Peyer's patch (tissue), 4 donors: ENCODE measurements at places on chromosomes 5 and 9.

DNA sequence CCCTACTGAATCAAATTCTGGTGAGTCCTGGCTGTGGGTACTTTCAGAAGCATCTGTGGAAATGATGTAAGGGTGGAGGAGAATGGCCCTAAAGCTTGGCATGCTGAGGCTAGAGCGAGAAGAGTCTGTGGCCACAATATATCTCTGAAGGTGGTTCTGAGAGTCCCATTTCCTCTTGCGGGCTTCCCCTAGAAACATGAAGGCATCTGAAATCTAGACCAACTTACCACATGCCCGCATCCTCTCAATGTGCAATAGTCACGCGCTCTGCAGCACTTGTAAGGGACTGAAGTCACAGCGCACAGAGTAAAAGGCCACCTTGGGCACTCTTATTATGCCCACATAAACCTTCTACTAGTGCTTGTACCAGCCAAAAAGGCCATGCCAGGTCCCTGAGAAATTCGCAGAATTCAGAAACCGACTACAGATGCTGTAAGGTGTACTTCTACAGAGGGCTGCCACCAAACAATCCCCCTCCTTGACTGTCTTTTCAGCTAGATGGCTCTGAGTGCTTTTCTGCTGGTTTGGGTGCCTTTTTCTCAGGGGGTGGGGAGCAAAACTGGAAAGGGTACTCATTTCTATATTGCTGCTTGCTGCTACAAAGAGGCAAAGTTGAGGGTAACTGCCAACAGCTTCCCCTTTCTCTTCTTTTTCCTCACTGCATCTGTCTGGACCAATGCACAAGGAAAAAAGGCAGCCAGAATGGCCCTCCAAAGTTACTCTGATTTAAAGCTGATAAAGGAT lies 107.3 kb downstream of the ZDHHC21 start:
- no peak for DNase-seq

GRCh38 chr9:97781902-97782301 lies 71.1 kb upstream of the FOXE1 start:
- no peak for DNase-seq

- no peak for DNase-seq
These were observed 9.1 kb downstream of the AP3S1 start for GRCh38 chr5:115850744-115851416.

GRCh38 chr9:127943011-127943662 lies 5.5 kb upstream of the DPM2 start:
- DNase-seq = no peak

GRCh38 chr5:146761811-146762210 lies 116.7 kb downstream of the PPP2R2B start:
- no peak for DNase-seq

DNA sequence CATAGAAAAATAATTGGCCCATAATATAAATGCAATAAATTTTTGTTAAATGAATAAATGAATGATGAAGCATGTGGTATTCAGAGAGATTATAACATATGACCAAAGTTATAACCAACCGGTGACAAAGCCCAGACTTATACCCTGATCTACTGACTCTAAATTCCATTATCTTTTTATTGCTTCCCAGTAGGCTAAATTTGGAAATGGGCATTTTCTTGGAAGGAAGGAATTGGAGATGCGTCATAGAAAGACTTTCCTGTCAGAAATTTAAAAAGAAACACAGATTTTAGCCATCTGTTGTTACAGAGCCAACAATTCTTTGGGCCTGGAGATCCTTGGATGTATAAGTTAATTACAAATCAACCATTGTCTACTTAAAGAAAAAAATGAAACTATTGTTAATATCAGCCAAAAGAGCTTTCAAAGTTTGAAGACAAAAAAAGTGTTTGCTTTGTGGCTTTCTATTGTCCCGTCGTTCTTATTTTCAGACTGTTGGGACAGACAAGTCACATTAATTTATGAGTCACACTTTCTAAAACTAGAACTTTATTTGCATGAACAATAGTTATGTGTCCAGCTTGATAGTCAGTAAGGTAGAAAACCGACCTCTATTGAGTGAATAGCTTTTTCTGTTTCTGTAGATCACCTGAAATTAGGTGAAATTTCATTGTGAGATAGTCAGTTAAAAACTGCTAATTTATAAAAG lies 428.7 kb downstream of the GABRG2 start:
- DNase-seq = no peak

DNA sequence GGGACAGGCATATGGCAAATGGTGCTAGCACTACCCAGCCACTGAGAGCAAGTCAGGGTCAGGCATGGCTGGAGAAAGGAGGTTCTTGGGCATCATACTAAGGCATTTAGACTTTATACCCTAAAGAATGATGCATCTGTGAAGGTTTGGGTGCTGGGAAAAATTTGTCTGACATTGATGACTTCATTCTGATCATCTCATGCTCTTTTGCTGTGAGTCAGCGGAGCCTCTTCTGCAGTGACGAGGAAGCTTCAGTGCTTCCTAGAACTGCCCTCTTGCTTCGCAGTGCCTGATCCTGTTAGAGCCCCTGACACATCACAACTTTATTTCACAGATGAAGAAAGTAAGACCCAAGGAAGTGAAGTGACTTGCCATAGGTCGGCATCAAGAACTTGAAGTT lies 266.6 kb upstream of the GAS1 start:
- DNase-seq = no peak

DNA sequence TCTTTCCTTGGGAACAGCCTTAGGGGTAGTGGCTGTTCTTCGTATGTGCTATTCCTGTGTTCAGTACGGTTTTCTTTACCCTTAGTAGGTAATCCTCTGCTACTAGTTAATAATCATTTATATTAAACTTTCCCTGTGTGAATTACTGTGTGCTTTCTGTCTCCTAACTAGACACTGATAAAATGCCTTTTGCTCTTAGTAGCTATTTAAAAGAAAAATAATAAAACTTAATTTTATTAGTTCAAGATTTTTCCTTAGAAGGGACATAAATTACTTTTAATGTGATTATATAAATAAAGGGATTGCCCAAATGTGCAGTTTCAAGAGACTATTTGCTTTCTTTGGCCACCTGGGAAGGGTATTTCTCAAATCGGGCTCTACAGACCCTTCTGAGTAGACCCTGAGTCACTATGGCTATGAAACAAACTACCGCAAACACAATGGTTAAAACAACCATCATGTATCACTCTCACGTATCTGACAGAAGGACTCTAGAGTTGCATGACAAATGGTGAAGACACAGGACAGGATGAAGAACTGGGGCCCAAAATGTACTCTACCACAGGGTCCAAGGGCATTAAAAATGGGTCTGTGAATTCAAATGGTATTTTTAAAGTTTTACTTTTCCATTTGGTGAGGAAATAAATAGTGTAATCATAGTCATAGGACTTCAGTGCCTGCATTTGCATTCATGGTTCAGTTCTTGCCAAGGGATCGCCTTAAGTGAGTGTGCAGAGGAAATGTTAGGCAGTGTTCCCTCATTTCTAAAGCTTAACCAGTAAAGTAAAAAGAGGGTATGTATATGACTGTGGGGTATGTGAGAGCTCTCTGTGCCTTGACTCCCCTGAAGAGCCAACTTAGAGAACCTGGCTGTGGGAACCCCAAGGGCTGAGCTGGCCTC lies 97.0 kb downstream of the TSSK1B start:
- DNase-seq = no peak

GRCh38 chr9:87615136-87615535 lies 110.8 kb upstream of the CTSL start:
- no peak for DNase-seq

DNA sequence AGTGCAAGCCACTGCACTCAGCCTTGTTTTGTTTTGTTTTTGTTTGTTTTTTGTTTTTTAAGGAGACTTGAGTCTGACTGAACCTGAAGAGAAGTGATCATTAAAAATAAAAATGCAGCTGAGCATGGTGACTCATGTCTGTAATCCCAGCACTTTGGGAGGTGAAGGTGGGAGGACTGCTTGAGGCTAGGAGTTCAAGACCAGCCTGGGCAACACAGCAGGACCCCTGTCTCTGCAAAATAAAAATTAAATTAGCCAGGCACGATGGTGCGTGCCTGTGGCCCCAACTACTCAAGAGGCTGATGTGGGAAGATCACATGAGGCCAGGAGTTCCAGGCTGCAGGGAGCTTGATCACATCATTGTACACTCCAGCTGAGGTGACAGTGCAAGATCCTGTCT lies 6.2 kb downstream of the SLC1A1 start:
- DNase-seq = no peak

DNA sequence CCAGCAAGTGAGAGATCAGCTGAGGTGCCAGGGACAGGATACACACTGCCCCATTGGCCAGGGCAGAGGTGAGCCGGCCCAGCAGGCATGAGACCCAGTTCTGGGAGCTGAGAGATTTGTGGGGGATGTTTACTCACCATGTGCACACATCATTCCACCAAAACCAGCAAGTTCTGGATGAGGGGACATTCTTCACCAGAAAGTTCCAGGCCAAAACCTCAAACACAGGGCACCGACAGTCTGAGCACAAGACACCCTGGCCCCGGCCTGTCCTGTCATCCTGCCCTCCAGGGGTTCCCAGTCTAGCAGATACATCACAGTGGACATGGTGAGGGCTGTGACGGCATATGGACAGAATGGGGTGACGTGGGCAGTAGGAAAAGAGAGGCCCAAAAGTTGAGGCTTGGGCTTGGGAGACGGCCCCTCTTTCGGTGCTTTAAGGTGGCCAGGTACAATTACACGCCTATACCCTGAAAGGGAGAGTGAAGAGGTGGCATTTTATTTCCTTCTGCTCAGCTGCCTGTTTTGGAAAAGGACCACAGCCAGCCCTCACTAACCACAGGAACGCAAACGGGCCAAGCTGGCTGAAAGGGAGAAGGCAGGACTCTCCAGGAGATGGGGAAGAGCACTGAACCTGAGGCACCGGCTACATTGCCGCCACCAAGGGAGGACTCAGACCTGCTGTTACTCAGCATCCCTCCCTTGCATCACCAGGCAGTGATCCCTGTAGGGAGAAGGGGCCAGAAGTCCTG lies 64.0 kb downstream of the SHB start:
- peak; percentile 12 for DNase-seq

DNA sequence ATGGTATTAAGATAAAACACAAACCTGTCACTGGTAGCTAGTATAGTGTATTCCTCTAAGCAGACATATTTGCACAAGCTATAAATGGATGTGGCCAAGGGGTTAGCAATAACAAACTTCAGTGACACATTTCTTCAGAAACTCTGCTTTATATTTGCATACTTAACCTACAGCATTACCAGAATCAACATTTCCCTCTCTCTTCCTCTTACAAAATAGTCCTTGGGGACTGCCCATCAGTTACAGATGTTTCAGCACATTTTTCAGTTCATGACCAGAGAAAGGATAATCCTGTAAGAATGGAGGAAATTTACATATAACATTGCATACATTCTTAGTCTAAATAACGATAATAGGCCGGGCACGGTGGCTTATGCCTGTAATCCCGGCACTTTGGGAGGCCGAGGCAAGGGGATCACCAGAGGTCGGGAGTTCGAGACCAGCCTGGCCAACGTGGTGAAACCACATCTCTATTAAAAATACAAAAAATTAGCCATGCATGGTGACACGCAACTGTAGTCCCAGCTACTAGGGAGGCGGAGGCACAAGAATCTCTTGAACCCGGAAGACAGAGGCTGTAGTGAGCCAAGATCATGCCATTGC lies 25.3 kb upstream of the SLC1A1 start:
- no peak for DNase-seq

- no peak for DNase-seq
These were observed 23.8 kb downstream of the NPR3 start for GRCh38 chr5:32734827-32735378.

DNA sequence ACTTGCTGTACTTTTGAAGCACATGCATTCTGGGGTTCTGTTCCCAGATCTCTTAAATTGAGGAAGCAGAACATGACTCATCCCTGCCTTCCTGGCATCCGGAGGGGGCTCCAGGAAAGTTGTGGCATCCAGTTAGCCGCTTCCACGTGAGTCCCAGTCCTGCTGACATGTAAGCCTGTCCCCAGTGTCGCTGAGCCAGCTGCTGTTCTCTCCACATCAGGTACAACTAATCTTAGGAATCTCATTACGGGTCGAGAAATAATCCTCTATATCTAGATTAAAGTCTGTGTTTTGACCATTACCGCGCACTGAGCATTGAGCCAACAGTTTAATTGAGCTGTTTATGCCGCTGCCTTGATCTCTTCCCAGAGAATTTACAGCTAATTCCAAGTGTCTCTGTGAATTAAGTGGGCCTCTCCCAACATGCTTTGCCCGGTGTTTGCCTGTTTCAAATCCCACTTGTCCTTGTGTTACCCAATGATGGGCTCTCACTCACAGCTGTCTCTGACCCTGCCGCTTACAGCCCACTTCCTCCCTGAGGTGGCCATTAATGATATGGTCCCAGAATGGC lies 10.5 kb upstream of the SHB start:
- no peak for DNase-seq

DNA sequence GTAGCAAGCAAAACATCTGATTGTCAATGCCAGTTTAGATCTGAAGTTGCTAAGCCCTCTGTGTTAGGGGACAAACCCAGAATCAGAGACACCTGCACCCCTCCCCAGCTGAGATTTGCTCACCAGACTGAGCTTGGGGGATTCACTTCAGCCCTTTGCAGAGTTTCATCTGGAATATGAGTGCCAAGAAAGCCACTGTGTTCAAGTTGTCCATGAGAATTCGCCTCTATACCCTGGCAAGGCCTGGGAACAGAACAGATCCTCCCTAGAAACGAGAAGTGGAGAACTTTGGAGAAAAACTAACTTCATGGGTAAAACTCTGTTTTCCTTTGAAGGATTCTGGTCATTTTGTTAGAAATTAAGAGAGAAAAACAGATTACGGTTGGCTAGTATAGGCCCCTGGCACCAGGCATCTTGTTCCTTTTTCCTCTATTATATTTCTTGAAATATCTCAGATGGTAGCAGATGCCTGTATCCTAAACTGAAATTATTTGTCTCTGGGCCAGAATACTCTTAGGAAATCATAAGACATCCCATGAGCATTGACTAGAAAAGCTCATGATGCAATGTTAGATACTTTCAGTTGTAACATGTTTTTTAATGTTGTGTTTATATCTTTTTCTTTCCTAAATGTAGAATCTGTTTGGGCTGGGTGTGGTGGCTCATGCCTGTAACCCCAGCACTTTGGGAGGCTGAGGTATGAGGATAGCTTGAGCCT lies 64.4 kb downstream of the SNX18 start:
- no peak for DNase-seq

- DNase-seq = peak; percentile 47
These were observed 1161.7 kb upstream of the DMAC1 start for GRCh38 chr9:8961186-8961851.

DNA sequence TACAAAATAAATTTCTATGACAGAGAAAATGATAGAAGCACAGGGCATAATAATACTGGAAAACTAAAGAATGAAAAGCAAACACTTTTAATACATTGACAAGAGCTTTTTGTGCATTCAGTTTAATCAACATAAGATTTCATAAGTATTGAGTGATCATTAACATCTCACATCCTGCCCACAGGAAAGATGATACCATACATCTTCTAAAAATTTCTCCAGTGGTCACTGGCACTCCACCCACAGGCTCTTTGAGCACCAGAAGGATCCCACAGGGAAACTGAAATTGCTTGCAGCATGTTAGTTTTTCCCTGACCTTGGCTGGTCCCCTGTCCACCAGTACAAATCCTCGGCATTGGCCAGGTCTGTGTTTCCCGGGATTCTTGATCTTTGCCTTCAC lies 186.0 kb downstream of the CEMIP2 start:
- no peak for DNase-seq

GRCh38 chr5:124888622-124889485 lies 142.4 kb upstream of the ZNF608 start:
- DNase-seq = no peak

GRCh38 chr5:142143878-142144277 lies 35.3 kb downstream of the NDFIP1 start:
- no peak for DNase-seq
